ENCODE measurements at places on chromosomes 1 and 21.

DNA sequence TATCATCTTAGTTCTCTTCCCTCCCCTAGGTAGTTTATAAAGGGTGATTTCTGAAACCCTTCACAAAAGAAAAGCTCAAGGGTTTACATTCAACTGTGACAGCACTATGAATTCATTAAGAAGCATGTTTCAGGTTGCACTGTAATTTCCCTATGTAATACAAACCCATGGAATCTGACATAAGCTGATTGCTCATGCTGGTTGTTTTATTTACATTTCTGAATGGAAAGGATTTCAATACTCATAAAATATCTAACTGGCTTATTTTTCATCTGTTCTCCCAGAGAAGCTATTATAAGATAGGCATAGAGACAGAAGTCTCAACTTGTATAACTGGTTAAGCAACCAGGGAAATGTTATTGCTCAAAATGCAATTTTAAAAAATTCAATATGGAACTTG, 20.5 kb downstream of the WNT2B start:
- no peak for DNase-seq

- no peak for DNase-seq
Measured at GRCh38 chr1:28577738-28578536, 14.1 kb upstream of the RAB42 start.

GRCh38 chr1:67540025-67540732, 110.0 kb upstream of the SERBP1 start:
- no peak for DNase-seq

- no peak for DNase-seq
Measured at GRCh38 chr1:213793482-213794067, 194.2 kb upstream of the PROX1 start.

DNA sequence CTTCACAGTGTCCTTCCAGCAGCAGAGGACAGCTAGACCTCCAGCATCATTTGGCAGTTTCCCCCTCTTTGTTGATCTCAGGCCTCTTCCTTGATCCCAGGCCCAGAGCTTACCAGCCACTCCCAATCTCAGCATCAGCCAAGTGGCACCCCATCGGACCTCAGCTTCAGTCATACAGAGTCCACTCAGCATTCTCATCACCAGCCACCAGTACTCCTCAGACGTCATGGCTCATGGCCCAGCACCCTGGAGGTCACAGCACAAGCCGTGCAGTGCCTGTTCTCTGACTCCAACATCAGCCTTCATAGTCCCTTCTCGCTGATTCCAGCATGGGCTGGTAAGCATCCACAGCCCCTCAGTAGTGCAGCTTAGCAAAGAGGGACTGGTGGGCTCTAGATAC, 487.6 kb upstream of the DAB1 start:
- no peak for DNase-seq

DNA sequence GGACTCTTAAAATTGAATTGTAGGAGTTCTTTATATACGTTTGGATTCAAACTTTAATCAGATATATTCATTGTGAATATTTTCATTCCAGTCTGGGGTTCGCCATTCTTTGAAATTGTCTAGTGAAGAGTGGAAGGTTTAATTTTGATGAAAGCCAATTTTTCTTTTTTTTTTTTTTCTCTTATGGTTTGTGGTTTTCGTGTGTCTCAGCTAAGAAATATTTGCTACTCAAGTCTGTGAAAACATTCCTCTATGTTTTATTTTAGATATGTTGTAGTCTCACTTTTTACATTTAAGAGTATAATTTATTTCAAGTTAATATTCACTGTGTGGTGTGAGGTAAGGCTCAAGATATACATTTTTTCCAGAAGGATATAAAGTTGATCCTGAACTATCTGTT, 220.5 kb downstream of the KCNT2 start:
- DNase-seq = no peak

DNA sequence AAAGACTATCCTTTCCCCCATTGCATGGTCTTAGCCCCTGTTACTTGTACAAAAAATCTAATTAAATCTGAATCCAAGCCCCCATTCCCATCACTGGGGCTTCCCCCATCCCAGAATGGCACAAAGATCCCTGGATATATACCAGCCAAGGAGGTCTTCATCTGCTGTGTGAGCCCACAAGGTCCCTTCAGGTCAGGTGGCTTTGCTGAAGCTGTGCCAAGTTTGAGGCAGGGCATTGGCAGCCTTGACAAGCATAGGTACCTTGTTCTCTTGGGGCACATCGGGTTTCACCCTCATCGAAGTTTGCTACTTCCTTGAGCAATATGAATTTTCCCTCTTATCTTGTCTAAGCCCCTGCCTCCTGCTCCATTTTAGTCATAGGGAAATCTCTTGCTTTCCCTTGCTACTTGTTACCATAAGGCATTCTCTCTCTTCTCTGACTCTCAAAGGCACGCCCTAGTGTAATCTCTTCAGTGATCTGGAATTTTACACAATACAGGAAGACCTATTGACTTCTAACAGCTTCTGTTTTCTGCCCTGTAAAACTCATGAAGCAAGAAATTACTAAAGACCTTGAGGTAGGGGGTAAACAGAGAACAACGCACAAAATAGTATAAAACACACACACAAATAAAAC, 71.4 kb upstream of the COG2 start:
- DNase-seq = no peak

GRCh38 chr1:56190806-56191365, 388.5 kb downstream of the PLPP3 start:
- DNase-seq = peak; percentile 31

DNA sequence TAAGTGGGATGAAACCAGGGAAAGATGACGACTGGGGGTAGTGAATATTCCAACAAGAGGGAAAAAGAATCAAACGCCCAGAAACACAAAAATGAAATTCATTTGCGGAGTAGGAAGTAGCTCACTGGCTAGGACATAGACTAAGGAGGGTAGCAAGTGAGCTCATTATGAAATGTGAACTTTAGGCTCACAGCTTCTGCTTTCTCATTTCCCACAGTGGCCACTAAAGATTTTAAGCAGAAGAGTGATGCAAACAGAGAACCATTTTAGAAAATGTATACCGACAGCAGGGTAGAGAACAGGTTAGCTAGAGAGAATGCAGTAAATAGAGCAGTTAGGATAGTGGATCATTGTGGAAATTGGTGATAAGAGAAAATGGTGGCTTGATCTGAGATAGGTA, 3.5 kb downstream of the CD48 start:
- DNase-seq = no peak

DNA sequence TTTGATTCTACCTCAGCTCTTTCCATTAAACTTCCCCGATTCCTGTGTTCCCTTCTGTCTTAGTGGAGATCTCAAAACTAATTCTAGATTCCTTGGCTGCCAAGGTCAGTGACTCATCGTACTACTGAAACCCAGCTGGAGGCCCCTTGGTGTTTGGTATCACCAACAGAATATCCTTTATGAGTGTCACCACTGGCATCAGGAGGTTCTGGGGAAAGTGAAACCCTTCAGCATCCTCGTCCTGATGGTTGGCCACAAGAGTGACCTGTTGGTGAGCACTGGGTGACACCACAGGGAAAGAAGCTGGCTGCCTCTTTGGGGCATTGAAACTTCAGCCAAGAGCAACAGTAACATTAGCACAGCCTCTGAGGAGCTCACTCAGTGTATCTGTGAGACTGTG, 9.6 kb downstream of the RAB42 start:
- DNase-seq = peak; percentile 78

GRCh38 chr1:192518700-192519099, 56.9 kb upstream of the RGS1 start:
- DNase-seq = no peak

Data from SJSA1 (cell line).